Cortex of kidney (tissue), 1 donor: ENCODE measurements at places on chromosomes 6 and 20.

DNA sequence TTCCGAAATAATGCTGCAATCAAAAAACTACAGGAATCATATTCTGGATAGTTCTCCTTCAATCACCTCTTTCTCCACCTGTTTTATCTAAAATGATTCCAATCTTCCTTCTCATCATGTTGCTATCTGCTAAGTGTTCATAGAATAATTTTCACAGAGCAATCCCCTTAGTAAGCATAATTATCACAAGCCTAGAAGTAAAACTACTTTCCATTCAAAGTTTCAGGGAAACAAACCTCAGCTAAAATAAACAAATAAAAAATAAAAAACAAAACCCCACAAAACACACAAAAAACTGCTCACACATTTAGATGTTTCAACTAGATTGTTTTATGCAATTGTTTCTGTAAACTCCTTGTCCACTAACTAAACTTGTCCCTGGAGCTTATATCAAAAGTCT lies 291.2 kb downstream of the PHACTR1 start:
- DNase-seq, result no peak

GRCh38 chr20:62928246-62928939 lies 2.1 kb upstream of the DIDO1 start:
- no peak for DNase-seq

DNA sequence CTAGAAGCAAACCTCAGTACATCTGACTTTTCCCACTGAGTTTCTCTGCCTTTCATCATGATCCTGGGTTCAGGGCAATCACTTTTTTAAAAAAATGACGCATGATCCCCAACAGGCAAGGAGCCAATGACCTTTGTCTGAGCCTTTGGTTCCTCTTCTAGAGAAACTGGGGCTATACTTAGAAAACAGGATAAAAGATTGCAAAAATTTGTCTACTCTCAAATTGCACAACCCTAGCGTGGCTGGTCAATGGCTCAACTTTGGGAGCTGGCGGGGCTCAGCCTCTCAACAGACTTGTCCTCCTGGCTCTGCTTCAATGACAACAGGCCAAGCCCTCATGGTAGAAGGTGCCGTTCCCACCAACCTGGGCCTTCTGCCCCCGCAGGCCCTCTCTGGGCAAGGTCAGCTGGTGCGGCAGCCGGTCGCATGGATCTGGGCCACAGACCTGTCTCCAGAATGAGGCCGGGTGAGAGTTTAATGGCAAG lies 48.7 kb downstream of the PDYN start:
- no peak for DNase-seq

DNA sequence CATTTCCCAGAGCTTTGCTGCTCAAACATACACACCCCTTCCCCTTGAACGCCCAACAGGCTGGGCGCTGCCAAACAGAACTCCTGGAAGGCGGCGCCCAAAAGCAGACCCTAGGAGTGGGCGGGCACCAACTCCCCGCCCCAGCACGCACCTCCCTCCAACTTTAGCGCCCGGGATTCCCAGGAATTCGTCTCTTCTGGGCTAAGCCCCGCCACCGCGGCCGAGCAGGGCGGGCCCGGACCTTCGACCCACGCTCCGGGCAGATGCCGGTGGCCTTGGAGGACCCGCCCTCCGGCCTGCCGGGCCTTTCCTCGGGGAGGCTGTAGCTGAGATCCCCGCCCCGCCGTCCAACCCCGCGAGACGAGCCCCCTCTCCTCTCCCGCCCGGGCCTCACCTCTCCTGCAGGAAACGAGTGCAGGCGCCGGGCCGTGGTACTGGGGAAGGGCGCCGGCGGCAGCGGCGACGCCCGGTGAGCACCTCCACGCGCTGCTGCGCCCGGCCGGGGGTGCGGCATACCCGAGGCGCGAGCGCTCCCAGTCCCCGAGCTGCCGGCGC lies 659 bp downstream of the MCUR1 start:
- no peak for DNase-seq

DNA sequence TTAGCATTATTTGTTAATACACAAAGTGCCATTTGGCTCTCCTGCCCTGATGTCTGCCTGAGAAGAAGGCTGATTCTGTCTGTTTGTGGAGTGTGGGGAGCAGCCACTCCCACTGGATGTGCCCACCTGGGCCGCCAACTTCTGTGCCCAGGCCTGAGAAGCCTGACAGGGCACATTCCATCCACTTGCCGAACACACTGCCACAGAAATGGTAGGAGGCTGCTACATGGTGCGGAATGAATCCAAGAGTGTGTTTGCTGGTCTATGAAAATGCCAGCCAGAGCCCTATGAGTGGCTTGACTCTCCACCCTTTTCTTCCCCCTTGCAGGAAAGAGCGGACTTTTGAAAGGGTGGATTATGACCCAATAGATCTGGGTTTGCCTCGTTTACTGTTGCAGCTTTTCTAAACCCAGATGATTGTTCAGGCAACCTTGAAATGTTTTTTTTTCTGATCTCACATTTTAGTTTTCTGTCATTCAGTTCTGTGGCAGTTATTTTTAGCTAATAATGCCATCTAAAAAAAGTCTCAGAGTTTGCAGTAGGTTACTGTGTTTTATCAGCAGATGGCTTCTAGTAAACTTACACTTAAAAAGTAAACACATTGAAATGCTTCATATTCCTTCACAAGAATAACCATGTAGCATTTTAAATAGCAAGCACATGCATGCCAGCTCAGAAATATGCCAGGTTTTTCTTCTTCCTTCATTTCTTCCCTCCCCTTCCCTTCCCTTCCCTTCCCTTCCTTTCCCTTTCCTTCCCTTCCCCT lies 196.5 kb downstream of the SLC35F1 start:
- DNase-seq, result no peak
